ENCODE measurements at places on chromosomes 7 and 10.

GRCh38 chr7:138278601-138279000, 181.5 kb upstream of the TRIM24 start:
- no peak for DNase-seq

- DNase-seq, result no peak
Observed at GRCh38 chr7:17031906-17032551, 150.2 kb upstream of the AGR3 start.

GRCh38 chr10:122173337-122173736, 97.8 kb upstream of the BTBD16 start:
- no peak for DNase-seq

GRCh38 chr7:99385564-99385963, 11.0 kb downstream of the ARPC1B start:
- DNase-seq, result no peak

GRCh38 chr7:29086545-29086944, 59.8 kb downstream of the CPVL start:
- DNase-seq, result no peak

DNA sequence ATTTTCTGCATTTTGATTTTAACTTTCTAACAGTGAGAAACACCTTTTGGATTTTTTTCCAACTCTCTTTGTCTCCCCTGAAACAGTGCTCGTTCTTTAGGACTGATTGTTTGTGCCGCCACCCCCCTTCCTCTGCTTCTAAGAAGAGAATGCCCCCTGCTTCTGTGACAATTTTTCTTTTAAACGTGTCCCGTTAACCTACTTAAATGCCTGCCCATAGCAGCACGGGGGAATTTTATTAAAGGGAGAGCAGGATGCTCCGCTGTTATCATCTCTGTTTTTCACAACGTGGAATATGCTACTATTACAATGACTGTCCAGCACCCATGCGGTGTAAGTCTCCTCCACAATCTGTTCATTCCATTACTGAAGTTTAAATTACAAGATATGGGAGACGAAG, 67.8 kb downstream of the SVIL start:
- no peak for DNase-seq

DNA sequence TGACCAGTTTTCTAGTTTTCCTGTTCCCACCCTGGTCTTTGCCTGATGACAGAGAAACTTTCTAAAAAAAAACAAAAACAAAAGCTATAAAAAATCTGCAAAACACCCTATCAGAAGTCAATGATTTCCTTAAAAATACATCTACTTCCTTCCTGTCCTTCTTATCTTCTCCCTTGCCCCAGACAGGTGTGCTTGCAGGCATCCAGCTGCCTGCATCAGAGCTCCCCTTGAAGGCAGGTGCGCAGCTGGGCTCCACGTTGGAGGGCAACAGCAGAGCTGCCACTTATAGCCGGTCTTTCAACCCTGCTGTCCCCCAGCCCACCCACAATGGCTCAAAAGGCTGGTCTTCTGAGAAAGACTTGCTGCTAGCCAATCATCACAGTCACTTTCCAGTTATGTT, 29.8 kb downstream of the UBE2D4 start:
- no peak for DNase-seq

DNA sequence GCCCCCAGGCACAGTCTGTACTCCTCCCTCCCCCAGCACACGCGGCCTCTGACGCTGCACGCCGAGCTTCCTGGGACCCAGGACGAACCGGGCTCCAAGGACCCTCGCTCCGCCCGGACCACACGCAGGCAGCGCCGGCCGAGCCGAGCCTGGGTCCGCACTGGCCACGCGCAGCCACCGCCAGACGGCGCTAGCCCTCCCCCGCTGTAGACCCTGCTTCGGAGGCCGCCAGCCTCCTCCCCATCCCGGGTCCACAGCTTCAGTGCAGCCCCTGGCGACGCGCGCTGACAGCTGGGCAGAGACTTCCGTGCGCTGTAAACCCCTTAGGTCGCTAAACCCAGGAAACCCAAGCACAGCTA, 936 bp upstream of the TCERG1L start:
- DNase-seq, result no peak

- DNase-seq, result no peak
Observed at GRCh38 chr10:129936266-129936922, 27.7 kb downstream of the EBF3 start.

- DNase-seq, result no peak
Observed at GRCh38 chr7:138458576-138459412, 1.3 kb upstream of the TRIM24 start.

DNA sequence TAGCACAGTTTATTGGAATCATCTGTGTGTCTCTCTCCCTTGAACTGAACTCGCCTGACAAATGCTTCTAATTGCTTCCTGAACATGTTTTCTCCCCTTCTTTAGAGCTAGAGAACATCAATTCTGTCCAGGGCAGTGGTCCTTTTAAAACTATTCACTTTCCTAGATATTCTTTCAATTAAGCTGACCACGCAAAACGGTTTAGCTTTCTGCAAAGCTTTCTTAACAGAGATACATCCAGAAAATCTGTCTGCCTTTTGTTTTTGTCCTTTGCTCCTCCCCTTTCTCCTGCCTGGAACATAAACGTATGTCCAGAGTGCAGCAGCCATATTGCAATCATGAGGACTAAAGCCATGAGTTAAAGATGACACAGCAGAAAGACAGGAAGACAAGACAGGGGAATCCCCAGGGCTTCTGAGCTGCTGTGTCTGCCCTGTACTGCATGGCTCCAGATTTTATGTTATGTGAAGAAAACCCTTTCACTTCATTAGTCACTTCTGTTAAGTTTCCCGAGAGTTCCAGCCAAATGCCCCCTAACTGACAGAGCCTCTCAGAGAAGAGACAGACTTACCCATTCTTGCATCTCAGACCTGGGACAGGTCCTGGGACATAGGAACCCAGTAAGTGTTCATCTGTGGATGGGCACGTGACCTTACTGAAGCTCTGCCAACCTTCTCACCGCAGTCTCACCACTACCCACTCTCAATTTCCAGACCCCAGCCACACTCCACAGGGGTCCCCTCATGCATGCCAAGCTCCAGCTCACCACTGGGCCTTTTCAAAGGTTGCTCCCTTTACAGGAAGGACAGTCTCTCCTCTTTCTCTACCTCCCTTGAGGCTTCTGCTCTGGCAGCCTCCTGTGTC, 35.0 kb upstream of the CPXM2 start:
- no peak for DNase-seq

GRCh38 chr10:132849546-132850031, 63.6 kb upstream of the NKX6-2 start:
- DNase-seq, result no peak

DNA sequence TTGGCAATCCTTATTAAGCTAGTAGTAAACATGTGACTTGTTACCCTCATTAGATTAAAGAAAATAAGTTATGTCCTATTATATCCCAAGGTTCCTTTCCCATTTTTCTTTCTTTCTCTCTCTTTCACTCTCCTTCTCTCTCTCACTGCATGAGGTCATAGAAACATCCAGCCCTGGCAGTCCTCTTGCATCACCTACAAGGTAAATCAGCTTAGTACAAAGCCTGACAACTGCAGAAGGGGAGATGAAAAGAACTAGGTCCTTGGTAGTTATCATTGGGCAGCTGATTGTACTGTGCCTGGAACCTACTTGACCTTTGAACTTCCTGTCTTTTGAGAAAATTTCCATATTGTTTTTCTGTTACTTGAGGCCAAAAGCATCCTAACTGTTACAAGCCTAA, 307.9 kb upstream of the SP8 start:
- no peak for DNase-seq

- no peak for DNase-seq
Observed at GRCh38 chr10:5293691-5294550, 70.8 kb upstream of the UCN3 start.

DNA sequence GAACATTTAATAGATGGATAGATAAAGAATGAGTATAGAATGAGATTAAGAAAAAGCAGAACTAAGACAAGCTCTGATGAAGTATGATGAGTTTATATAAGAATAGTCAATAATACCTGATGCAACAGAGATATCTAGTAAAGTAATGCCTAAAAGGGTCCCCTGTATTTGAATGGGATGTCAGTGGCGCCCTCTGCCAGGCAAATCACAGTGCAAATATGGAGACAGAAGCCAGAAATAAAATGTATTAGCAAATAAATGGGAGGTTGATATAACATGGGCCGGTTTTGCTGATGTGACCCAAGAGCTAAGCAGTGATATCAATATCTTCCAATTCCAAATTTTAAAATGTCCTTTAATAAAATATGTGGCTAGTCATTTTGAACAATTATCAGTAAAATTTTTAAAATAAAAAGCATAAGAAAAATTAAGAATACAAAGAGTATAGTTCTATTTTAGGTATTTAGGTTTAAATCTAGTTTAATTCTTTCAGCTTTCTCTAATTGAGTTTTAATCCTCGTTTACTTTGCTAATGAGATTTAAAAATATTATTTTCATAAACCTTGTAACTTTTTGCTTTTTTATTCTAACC, 62.6 kb downstream of the ADK start:
- DNase-seq, result peak; percentile 17

DNA sequence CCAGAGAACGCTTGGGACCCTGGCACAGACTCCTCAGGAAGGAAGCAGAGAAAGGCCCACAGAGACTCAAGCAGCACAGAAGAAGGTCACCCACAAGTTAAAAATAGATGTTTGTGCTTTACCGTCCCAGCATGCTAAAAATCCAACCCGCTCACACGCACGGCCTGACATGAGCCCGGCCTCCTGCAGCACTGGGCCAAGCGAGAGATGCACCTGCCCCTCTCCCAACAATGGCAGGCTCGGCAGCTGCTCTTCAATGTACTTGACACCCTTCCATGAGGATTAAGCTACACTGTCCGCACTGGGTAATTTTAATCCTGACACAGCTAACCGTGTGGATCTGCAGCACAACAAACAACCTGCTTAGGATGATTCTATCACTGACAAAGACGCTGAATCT, 9.3 kb downstream of the DIP2C start:
- DNase-seq, result no peak

DNA sequence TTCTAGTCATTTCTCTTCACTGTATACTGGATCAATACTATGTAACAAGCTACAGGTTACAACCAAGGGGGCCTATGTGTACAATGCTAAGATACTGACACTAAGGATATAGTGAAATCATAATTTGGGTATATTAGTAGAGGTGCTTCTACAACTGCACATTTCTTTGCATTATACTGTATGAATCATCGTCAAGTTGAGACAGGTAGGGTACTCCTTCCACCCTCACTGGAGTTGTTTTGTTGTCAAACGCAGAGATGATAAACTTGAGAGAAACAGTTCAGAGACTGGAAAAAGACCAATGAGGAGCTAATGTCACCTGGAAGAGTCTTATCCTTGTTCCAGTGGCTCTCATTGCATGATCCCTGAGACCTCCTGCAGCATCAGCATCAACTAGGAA, 208.2 kb upstream of the PRPS1L1 start:
- no peak for DNase-seq

- no peak for DNase-seq
Observed at GRCh38 chr10:14456218-14456869, 125.6 kb upstream of the FRMD4A start.

- DNase-seq, result no peak
Observed at GRCh38 chr7:131057015-131057793, 270.5 kb upstream of the MKLN1 start.

DNA sequence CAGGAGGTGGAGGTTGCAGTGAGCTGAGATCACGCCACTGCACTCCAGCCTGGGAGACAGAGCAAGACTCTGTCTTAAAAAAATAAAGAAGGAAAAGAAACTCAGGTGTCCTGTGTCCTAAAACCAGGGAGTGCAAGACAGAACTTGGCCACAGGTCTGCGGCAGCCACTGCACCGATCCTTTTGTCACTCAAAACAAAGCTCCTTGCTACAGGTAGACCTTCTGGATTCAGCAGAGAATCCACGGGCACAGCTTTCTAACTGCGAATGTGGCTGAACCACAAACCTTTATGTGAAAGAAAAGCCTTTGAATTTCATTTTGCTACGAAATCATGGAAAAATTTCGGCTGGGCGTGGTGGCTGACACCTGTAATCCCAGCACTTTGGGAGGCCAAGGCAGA, 634.9 kb downstream of the CALN1 start:
- no peak for DNase-seq

DNA sequence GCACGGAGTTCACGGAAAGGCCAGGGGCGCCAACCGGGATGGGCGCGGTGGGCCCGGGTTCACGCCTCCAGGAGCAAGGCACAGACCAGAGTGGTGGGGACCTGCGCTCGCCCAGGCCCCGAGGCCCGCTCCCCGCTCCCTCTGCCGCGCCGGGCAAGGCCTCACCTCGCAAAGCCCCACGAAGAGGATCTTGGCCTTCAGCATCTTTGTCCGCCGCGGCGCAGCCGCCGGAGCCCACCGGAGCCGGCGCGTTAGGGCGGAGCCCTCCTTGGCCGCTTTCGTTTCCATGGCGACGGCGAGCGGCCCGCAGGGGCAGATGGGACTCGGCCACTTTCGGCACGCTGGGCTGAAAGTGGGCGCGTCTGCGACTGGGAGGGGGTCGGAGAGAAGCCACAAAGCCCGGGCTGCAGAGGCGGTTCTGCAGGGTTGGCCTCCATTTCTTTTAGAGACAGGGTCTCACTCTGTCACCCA, 944.4 kb upstream of the ZNF722 start:
- DNase-seq, result no peak

DNA sequence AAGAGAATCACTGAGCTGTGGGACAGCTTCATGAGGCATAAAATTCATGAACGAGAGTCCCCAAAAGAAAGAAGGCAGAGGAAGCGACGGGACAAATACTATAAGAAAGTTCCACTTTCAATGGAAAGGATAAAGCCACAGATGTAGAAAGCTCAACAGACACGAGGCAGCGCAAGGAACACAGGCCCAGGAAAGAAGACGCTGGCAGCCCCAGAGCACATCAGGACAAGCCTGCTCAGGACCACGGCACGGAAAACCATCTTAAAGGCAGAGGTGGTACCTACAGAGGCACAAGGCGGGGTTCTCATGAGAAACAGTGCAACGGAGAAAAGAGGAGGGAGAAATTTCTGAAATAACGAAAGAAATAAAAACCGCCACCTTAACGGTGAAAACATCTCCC, 273.4 kb downstream of the MAD1L1 start:
- DNase-seq, result no peak

- no peak for DNase-seq
Observed at GRCh38 chr10:99280472-99280871, 44.8 kb upstream of the HPSE2 start.

- no peak for DNase-seq
Observed at GRCh38 chr10:12187321-12187905, 8.3 kb downstream of the NUDT5 start.

DNA sequence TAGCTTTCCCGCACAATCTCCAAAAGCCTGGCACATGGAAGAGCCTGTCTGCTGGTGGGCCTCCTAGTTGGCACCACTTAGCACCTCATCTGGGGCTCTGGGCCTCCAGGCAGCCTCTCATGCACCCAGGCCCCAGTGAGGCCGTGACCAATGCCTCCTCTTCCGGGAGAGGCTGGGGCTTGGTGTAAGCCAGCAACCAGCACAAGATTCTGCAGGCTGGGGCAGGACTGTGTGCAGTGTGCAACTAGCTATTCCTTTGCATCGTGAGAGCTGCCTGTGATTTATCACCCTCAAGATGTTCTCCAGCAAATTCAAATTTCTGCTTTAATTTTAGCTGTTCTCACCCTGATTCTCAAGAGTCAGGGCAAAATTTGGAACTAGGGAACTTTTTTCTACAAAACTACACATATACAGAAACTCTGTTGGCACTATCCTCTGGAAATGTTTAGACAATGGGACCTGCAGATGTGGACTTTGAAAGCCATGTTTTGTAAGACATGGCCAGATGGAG, 603.7 kb upstream of the MKI67 start:
- no peak for DNase-seq

GRCh38 chr7:47720141-47720906, 138.4 kb upstream of the TNS3 start:
- no peak for DNase-seq

GRCh38 chr7:53675835-53676234, 640.4 kb downstream of the POM121L12 start:
- no peak for DNase-seq

GRCh38 chr7:104267701-104268368, 60.0 kb upstream of the ORC5 start:
- no peak for DNase-seq
